ENCODE measurements at places on chromosomes 1 and 21.

DNA sequence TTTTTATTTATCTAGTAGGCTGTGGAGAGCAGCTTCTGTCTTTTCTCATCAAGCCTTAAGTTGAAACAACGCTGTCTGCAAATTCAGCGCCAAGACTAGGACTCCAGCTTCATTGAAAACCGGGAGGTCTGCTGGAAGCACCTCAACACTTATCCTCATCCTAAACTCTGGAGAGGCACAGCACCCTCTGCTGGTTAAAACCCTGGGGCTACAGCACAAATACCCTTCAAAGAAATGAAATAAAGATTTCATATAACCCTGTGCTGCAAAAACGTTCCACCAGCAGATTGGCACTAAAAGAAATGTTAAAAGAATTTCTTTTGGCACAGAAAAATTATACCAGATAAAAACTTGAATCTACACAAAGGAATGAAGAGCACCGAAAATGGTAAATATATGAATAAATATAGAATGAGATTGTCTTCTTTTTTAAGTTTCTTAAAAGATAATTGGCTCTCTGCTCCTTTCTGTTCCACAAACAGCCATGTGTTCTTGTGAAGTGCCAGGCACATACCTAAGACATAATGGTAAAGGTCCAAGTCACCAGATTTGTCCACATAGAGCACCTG lies 227.7 kb upstream of the SAMSN1 start:
- DNase-seq = peak; percentile 29

- no peak for DNase-seq
These were observed 8.7 kb downstream of the IFNLR1 start for GRCh38 chr1:24178407-24178806.

DNA sequence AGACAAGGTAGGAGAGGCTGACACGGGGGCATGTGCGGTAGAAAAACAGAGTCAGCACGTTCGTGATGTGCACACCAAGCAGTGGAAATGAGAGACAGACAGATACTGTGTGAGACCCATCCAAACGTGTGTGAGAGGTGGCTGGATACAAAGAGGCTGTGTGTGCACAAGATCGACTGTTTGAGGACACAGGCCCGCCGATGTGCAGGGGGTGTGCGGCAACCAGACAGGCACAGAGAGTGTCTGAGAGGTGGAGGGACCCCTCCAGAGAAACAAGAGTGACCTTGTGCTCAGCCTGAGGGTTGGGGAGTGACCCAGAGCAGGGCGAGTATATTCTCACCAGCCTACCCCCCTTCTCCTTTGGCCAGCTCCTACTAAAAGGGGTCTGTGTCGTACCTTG lies 97.8 kb upstream of the IPO9 start:
- DNase-seq = no peak

GRCh38 chr1:10210841-10211804 lies 753 bp downstream of the KIF1B start:
- peak; percentile 88 for DNase-seq

- no peak for DNase-seq
These were observed 37.7 kb downstream of the CD34 start for GRCh38 chr1:207873055-207873890.

- DNase-seq = no peak
These were observed 334.2 kb downstream of the NTNG1 start for GRCh38 chr1:107474877-107475612.

DNA sequence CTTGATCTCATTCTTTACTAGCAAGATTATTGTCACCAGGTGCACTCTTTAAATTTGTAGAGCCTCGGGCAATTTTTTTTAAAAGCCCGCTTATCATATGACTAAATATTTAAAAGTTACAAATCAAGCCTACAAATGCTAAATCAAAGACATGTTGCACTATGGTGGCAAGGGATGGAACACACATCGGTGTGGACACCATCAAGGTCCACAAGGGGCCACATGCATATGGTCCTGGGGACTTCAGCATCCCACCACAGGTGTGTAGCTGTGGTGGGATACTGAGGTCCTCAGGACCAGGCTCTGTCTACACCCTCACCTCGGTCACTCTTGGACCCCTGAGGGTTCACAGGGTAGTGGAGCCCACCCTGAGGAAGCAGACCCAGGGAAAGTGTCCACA lies 45.8 kb downstream of the FAM78B start:
- DNase-seq = no peak

DNA sequence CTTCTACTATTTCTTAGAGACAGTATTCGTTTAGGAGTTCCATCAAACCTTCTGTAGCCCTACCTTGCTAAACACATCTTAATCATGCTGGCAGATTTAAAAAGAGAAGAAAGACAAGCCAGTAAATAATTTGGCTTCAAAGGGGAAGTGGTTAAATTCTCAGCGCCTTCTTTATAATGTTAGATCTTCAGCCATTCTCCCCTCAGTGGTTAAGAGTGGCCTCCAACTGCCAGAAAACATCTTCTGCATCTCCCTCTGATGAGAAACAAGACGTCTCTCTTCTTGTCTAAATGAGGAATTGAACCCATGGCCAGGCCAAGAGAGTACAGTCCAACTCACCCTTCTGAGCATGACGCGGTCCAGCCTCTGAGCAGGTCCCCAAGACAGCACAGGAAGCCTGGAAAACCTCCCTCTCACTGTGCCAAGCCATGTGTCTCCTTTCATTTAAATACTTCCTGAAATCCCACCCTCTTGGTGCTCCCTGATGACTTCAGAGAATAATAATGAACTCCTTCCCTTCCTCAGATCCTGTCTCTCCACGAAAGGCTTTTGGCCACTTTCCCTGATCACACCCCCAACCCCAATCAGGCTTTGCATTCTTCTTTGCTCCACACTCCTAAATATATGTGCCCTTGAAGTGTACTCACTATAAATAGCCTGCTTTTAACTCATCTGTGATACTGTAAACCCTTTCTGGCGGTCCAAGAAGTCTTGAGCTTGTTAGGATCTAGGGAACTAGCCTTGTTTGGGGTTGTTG lies 16.4 kb upstream of the LRRC52 start:
- no peak for DNase-seq

GRCh38 chr21:23729331-23729730 lies 1878.0 kb downstream of the MRPL39 start:
- DNase-seq = peak; percentile 93

GRCh38 chr1:169392406-169392805 lies 24.4 kb downstream of the BLZF1 start:
- no peak for DNase-seq

- DNase-seq = no peak
These were observed 9.6 kb downstream of the TRIM62 start for GRCh38 chr1:33171977-33172813.

GRCh38 chr1:242140836-242141235 lies 141.9 kb upstream of the MAP1LC3C start:
- DNase-seq = no peak

DNA sequence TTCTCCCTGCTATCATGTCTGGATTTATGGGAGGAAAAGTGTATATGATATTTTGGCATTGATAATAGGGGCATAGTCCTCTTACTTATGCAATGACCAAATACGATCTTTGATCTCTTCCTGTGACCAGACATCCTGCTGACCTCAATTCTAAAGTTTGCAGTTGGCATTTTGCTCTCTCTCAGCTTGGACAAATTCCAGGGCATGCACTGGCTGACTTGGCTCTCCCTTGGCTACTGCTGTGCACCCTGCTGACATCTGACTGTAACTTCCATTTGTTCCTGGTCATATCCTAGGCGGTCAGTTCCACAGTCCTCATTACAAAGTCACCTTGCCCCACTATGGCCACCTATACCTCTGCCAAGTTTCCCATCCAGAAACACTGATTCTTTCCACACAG lies 380.7 kb upstream of the NR5A2 start:
- peak; percentile 24 for DNase-seq

DNA sequence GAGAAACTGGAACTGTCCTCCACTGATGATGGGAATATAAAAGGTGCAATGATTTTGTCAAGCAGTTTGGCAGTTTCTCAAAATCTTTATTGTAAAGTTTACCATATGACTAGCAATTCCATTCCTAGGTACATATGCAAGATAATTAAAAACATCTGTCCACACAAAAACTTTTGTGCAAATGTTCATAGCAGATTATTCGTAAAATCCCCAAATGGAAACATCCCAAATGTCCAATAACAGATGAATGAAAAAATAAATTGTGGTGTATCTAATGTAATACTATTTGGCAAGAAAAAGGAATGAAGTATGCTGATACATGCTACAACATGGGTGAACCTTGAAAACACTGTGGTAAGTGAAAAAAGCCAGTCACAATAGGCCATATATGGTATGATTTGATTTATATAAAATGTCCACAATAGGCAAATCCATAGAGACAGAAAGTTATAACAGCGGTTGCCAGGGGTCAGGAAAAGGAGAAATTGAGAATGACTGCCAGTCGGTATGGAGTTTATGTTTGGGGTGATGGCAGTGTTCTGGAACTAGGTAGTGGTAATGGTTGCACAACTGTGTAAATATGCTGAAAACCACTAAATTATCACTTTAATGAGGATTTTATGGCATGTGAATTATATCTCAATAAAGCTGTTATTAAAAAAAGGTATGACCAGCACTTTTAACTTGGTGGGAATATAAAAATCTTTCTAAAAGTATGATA lies 81.7 kb upstream of the BEND5 start:
- no peak for DNase-seq

- DNase-seq = no peak
These were observed 32.6 kb downstream of the TRIT1 start for GRCh38 chr1:39850606-39851216.

GRCh38 chr1:205074513-205074912 lies 9.7 kb downstream of the TMEM81 start:
- no peak for DNase-seq

GRCh38 chr1:221759436-221759835 lies 17.5 kb upstream of the DUSP10 start:
- no peak for DNase-seq

Data from NCI-H446 (cell line).